Activated CD8-positive, alpha-beta memory T cell treated with anti-CD3 and anti-CD28 coated beads, Interleukin-2, amount 50 U/mL, for 48 hours (primary cell): ENCODE measurements at places on chromosomes 5 and 9.

- DNase-seq: no peak
These were observed 41.6 kb downstream of the CYSTM1 start for GRCh38 chr5:140216478-140217074.

GRCh38 chr9:36891341-36891811 is 142.7 kb downstream of the PAX5 start:
- no peak for DNase-seq

DNA sequence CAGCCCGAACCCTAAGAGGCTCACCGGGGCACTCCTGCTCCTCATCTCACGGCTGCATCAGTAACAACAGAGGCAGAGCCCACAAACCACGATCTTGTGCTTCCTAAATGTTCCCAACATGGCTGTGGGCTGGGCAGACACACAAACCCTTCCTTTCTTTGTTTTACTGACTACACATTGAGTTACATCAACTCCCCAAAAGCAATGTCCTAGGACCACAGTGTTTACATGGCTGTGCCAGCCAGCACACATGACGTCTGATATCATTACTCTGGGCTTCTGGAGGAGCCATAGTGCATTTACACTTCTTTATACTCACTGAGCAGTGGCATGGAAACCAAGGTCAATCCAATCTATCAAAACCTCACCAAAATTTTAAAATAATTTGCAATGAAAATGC is 101.4 kb downstream of the LHFPL2 start:
- DNase-seq: no peak

DNA sequence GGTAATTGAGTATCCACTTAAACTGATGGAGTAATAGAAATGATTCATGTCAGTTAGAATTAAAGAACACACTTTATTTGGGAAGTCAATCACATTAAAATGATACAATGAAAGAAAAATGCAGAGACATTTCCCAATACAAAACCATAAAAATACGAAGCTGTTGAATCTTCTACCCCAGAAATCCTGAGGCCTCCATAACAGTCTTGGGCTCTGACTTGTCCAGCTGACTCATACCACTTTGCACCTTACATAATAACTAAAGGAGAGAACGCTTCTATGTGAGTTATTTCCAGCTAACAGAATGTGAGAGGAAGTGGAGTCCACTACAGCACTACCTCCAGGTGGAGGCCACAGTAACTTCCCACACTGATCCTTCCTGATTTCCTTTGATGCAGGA is 305.0 kb downstream of the MRPS30 start:
- DNase-seq: no peak

DNA sequence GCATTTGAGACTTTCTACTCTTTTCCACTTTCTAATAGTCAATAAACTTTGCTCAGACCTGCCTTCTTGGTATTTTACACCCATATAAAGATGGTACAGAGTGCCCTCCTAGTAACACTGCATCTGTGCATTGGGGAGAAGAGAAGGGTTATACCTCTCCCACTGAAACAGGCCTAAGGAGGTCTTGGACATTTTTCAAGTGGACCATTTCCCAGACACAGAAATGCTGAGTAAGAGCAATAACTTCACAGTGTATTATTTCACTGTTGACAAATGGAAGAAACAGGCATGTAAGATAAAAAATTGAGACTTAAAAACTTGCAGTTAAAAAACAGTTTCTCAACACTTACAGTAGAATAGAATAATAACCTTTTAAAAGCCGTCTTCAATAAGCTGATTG is 1224.0 kb upstream of the CDH18 start:
- DNase-seq: no peak

GRCh38 chr5:137437774-137438173 is 61.4 kb downstream of the SPOCK1 start:
- DNase-seq: no peak

DNA sequence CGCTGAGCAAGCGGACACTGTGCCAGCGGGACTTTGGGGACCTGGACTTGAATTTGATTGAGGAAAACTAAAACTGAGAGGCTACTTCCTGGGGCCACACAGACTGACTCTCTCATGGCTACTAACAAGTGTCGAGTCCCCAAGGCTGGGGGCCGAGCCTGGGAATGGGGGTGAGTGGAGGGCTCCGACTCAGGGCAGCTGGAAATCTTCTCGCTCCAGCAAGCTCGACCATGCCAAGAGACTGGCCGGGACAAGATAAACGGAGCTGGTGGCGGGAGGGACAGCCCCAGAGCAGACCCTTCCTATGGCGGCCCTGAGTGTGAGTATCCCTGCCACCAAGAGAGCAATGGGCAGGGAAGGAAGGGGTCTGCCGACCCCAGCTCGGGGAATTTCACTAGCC is 5.6 kb upstream of the KDM3B start:
- DNase-seq: no peak

GRCh38 chr9:85662573-85662972 is 79.2 kb downstream of the AGTPBP1 start:
- no peak for DNase-seq

GRCh38 chr5:149182241-149182640 is 40.9 kb downstream of the ABLIM3 start:
- DNase-seq: no peak

GRCh38 chr5:157253547-157253946 is 12.4 kb upstream of the CYFIP2 start:
- DNase-seq: no peak

- DNase-seq: no peak
These were observed 72.8 kb upstream of the PITX1 start for GRCh38 chr5:135106610-135107471.

DNA sequence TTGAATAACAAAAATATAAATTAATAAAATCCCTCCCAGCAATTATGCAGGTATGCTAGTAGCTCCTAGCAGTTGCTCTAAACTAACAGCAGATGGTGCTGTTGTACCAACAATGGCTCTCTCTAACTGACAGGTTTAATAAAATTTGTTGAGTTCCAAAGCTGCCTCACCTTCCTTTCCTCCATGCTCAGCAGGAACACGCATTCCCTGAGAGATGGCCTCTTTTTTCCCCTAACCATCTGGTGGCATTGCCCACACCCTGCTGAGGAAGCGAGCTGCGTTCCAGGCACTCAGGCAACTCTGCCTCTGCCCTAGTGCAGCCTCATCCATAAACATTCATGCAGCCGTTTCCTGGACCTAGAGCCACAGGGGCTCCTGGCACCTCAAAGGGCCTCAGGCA is 106.2 kb downstream of the KLHL3 start:
- no peak for DNase-seq

- no peak for DNase-seq
These were observed 643 bp downstream of the PLEKHG4B start for GRCh38 chr5:92401-93220.

GRCh38 chr9:111803924-111804323 is 9.2 kb upstream of the SHOC1 start:
- no peak for DNase-seq

DNA sequence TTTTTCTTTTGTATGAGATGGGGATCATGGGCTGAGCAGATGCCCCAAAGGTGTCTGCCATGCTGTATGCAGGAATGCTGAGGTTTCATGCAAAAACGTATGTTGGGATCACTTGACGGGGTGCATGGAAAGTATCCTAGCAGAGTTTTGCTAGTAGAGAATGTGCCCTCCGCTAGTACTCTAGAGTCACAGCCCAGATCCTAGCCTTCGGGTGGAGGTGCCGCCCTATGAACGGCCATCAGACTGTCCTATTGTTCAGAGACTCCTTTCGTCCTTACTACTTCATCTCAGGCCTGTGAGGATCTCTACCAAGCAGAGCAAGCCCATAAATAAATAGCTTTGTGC is 69.6 kb upstream of the SPATA31E1 start:
- DNase-seq: no peak

DNA sequence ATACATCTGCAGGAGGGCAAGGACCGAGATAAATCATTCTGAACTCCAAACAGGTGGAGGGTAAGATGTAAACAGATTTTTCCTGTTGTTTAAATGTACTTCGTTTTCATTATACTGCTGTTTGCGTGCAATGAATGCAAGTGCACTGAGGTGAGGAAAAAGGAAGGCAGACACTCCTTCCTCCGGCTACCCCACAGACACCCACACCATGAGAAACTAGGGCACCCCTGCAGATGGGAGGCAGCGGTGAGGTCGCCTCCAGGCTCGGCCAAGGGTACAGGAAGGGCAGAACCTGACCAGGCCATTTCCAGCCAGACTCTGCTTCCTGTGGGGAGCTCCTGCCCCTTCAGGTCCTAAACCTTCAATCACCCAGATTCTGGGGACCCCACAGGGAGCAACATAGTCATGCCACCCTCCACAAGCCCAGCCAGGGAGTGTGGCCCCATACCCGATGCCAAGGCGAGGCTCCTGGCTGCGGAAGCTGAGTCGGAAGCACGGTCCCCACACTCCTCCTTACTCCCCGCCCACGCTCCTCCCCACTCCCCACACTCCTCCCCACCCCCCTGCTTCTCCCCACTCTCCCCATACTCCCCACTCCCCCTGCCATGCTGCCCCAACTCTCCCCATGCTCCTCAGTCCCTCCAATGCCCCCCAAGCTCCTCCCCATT is 37.1 kb downstream of the VAV2 start:
- no peak for DNase-seq

- DNase-seq: no peak
These were observed 79.2 kb upstream of the ABCA1 start for GRCh38 chr9:105007143-105007542.

DNA sequence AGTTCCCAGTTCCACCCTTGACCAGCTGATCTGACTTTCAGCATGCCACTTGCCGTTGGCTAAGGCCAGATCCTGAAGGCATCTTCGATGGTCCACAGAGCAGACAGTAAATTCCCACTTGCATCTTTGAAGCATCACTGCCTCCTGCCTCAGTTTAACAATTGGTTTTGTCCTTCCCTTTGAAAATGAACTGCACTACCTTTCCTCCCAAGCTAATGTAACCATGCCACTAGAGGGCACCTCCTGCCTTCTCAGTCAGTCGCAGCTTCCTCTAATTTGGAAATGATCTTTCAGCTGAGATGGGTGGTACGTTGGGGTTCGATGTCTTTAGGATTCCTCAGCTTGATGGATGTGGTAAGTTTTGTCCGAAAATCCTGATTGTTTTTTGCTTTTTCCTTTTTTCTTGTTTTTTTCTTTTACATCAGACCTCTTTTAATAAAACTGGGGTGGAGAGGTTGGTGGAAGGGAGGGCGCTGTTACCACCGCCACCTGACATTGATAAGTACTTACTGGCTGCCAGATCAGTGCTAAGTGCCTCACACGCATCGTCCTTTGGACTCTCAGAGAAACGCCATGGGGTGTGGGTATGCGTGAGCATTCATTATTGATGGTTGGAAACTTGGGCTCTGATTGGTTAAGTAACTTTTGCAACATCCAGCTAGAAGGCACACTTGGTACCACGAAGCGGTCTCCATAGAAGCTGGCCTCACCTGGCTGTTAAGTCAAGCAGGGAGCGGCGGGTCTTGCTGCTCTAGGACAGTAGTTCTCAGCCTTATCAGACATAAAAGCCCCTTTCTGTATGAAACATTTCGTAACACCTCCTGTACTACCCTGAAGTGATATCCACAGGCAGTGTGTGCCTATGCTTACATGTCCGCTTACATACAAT is 16.9 kb downstream of the PTTG1 start:
- DNase-seq: peak; percentile 74

DNA sequence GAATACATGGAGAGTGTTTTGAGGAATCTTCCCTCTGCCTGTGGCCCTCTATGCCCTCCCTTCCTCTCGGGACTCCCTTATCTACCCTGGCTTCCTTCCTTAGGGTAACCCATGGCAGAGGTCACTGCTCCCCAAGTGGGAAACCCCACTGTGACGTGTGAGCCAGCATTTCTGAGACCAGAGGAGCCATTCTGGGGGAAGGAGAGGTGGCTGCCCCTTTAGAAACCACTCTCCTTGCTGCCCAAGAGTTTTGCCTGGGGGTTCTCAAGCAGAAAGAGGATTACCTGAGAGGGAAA is 23.1 kb downstream of the CCNJL start:
- DNase-seq: no peak

GRCh38 chr5:126056352-126056751 is 366.9 kb upstream of the GRAMD2B start:
- no peak for DNase-seq

DNA sequence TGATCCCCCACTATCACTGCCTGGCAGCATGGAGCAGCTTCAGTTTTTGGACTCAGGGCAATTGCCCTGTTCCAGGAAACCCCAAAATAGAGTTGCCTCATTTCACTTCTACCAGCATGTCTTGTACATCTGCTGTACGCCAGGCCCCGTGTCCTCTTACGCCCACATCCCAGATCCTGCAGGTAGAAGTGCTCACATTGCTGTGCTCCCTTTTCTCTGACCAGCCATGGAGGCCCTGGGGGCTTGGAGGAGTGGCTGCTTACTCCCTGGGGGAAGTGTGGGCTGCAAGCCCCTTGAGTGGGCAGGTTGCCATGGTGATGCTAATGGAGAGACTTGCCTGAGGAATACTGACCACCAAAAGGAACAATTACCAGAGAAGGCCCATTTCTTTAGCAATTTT is 55.6 kb upstream of the KCNIP1 start:
- DNase-seq: no peak

- DNase-seq: peak; percentile 76
These were observed 772 bp downstream of the DCAF10 start for GRCh38 chr9:37801287-37801850.

GRCh38 chr5:73822278-73822988 is 196.4 kb downstream of the ARHGEF28 start:
- DNase-seq: no peak

- no peak for DNase-seq
These were observed 5.8 kb upstream of the IFNA1 start for GRCh38 chr9:21434202-21435014.

DNA sequence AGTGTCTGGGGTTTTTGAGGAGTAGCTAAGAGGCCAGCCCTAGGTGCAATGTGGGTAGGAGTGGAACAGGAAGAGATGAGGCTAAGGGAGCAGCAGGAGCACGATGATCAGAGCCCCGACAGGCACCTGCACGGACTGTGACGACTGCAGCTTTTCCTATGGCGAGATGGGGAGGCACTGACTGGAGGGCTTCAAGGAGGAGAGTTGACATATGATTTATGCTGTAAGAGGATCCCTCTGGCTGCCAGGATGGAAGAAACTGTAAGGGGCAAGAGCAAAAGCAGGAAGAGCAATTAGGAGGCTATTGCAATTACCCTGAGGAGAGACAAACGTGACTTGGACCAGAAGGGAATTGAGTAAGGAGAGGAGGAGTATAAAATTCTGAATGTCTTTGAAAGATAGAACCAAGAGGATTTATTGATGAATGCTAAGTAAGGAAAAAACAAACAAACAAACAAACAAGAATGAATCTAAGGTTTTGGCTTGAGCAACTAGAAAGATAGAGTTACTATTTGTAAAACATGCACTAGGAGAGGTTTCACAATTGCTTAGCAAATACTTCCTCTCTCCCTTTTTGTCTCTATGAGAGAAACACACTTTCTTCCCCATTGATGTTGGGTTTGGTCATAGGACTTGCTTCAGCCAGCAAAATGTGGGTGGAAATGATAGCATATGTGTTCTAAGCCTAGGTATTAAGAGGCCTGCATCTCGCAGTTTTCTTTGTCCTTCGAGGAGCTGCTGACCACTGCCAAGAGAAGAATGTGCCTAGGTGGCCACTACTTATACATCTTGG is 32.9 kb downstream of the TRPC7 start:
- no peak for DNase-seq

- no peak for DNase-seq
These were observed 105.6 kb downstream of the SEC61B start for GRCh38 chr9:99327667-99328066.
